ENCODE measurements at places on chromosomes 2 and 18.

GRCh38 chr18:9609190-9609589, 5.2 kb downstream of the PPP4R1 start:
- no peak for DNase-seq

DNA sequence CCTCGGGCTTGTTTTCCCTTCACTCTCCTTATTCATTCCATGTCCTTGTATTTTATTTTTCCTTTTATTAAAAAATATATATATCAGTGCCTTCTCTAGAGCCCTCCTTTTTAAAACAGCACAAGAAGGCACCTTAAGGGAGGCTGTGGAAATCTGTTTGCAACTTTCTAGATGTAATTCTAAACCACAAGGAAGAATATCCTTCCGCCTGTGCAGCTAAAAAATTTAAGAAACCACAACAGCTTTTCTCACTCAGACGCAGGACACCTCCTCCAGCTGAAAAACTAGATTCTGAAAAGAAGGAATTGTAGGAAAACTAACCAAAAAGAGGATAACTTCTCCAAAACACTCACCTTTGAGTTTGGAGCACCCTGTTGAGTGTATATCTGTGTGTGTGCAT, 142.2 kb downstream of the BCL11A start:
- no peak for DNase-seq

- no peak for DNase-seq
Measured at GRCh38 chr2:73202156-73203054, at the start of gene NOTO. Gene NOTO (plus strand): TSS chr2:73202574. CDS start chr2:73202667, 93 bp downstream.

DNA sequence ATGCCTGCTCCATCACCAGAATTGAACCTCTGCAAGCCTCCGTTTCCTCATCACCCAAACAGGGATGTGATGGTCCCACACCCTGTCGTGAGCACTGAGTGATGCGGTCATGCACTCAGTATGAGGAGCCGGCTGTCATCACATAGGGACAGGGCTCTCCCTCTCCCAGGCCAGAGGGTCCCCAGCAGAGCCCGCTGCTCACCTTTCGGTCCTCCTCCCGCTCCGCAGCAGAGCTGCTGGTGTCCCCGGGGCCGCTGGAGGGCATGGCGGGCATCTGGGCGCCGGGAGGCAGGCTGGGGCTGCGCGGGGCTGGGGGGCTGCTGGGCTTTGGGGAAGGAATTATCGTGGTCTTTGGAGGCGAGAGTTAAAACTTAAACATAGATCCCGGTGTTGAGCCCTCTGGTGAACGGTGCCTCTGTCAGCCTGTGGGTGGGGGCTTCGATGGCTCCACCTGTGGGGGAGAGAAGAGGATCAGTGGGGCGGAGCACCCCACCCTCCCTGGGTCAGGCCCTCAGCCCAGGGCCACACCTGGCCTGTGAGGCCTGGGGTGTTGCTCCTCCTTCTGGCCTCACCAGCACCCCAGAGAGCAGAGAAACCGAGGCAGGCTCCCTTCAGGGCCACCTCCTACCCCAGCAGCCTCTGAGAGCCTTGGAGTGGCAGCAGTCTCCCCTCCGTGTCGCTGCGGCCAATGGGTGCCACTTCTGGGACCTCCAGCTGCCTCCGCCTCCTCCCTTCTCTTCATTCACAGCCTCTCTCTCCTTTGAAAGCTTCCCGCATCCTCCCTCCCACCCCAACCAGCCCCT, 27.8 kb downstream of the DNMT3A start:
- DNase-seq: no peak

GRCh38 chr2:201208563-201209252, 25.8 kb downstream of the CASP10 start:
- peak; percentile 94 for DNase-seq

DNA sequence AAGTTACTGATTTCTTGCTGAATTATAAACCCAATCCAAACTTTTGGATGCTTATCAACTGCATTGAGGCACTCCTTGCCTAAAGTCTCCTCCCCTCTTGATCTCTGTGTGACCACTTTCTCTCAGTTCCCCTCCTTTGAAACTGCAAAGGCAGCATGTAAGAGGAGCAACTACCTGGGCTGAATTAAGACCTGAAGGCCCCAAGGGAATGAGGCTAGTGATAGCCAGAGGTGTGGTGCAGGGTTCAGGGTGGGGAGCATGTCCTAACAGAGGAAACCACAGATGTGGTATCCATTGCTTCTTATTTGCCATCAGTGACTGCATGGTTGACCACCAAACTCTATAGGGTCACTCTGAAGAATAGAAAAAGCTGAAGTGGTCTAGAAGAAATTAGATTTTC, 557.9 kb downstream of the TNS1 start:
- DNase-seq: no peak

GRCh38 chr18:23560186-23560585, 26.1 kb downstream of the NPC1 start:
- no peak for DNase-seq

DNA sequence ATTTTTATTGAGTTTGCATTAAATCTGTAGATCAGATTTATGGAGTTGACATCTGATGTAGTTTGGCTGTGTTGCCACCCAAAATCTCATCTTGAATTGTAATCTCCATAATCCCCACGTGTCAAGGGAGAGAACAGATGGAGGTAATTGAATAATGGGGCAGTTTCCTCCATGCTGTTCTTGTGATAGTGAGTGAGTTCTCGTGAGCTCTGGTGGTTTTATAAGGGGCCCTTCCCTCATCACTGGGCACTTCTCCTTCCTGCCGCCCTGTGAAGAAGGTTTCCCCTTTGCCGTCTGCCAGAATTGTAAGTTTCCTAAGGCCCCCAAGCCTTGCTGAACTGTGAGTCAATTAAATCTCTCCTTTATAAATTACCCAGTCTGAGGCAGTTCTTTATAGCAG, 32.2 kb downstream of the ZC3H15 start:
- no peak for DNase-seq

DNA sequence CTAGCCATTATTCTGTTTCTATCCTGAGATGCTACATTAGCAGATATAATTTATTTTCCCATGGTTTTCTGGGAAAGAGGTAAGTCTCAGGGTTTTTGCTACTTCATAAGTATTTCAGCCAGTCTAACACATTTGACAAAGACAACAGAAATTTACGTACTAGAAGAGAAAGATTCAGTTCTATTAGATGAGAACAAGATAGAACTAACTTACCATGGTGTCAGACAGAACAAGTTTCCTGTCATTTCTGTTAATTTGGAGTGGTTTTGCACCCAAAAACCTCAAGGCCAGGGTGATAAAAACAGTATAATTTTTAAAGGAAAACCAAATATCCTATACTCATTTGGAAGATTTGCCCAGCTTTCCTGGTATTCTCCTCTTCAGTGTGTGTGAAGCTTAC, 15.6 kb downstream of the SLC4A5 start:
- DNase-seq: no peak

- no peak for DNase-seq
Measured at GRCh38 chr2:71499691-71500090, 46.3 kb downstream of the DYSF start.

- no peak for DNase-seq
Measured at GRCh38 chr2:193695367-193695766, 1500.6 kb upstream of the TMEFF2 start.

DNA sequence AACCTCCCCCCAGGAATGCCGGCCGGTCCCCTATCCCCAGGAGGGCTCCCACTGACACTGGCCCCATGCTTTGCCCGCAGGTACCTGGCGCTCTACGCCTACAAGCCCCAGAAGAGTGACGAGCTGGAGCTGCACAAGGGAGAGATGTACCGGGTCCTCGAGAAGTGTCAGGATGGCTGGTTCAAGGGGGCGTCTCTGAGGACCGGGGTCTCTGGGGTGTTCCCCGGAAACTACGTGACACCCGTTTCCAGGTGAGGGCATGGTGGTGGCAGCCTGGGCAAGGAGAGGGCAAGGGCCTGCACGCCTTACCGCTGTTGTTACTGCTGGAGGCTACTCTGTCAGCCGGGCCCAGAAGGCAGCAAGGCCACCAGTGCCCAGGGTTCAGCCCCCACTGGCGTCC, 181.3 kb downstream of the SEPTIN10 start:
- DNase-seq: no peak

DNA sequence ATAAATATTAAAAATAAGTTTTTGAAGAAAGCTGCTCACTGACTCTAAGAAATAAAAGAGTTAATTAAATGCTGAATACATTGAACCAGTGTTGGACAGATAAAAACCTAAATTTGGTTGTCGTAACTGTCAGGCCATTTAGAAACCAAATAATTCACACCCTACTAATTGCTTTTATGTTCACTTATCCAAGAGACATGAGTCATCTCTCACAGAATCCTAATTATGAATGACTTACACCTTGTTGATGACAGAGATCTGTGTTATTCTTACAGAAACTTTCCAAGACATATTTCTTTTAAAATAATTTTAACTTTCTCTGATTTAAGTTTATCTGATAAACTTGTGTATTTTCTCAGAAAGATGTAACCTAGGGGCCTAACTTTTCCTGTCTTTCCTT, 250.7 kb downstream of the IKZF2 start:
- DNase-seq: no peak

- DNase-seq: no peak
Measured at GRCh38 chr2:98372579-98372978, 26.3 kb downstream of the CNGA3 start.

- no peak for DNase-seq
Measured at GRCh38 chr2:167013227-167013626, 124.9 kb downstream of the XIRP2 start.

All from CD14-positive monocyte (primary cell).